ENCODE measurements at places on chromosomes 16 and 17. TPM values are rescaled to one million over a fixed set of nuclear protein-coding genes. Genes with fewer than 3 reads are reported as not detected.

Gene RAB11FIP4
- 0.08 TPM for polyA plus RNA-seq

Gene CCL14
- polyA plus RNA-seq = 10.8 TPM

Gene LLGL2
- 1.4 TPM for polyA plus RNA-seq

Gene TBC1D3C
- not detected for polyA plus RNA-seq

Gene SEPTIN1
- polyA plus RNA-seq = 0.28 TPM

Gene CHST6
- polyA plus RNA-seq = 5.8 TPM

Gene MT1H
- polyA plus RNA-seq = not detected

Gene SDR42E2
- 0.01 TPM for polyA plus RNA-seq

DNA sequence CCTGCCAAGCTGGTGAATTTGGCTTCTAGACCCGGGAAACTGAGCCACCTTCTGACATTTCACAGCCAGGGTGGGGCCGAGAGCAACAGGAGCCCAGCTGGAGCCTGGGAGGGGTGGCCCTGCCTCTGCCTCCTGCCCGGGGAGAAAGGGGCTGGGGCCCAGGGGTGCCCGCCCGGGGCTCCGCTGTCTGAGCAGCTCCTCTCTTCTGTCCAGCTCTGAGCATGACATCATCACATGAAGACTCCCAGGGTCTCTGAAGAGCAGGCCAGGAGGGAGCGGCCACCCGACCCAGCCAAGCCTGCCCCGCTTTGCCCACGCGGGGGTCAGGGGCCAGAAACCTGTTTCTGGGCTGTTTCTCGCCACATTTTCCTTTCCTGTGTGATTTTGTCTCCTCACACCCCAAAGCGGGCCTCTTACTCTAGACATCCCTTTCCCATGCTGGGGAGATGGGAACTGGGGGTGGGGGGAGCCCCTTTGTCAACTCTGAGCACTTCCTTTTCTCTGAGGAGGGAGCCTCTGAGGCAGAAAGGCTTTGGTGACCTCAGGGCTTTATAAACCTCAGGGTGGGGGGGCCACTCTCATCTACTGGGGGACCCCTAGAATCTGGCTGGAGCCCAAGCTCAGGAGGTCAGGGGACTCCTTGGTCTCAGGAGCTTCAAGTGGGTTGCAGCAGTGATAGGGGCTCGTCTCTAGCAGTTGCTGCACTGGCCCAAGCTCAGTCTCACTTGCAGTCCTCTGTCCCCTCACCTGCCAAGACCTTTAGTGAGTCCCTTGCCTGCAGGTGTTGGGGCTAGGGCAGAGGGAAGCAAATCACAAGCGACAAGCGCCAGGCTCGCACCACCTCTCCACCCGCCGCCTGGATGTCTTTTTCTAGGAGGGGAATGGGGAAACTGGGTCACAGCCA lies 7.6 kb downstream of the UBALD2 start:
- no peak for DNase-seq

GRCh38 chr16:2039274-2040031 lies 8.2 kb downstream of the NTHL1 start:
- DNase-seq = peak; percentile 86

DNA sequence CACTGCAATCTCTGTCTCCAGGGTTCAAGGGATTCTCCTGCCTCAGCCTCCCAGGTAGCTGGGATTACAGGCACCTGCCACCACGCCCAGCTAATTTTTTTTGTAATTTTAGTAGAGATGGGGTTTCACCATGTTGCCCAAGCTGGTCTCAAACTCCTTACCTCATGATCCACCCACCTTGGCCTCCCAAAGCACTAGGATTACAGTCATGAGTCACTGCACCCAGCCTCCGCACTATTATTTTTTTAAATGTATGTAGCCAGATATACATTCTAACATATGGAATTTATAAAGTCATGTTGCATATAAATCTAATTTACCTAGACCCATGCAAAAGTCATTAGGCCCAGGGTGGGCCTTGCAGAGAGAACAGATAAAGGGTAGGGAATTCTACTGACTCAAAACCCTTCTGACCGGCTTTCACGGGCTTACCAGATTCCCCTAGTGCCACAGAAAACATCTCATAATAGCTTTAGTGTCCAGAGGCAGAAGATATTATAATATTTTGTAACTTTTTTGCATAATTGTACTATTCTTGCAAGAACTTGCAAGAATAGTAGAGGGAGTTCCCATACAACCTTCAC lies 20.5 kb upstream of the HELZ start:
- no peak for DNase-seq

GRCh38 chr16:70561623-70562022 lies 38.0 kb downstream of the SF3B3 start:
- DNase-seq = no peak

DNA sequence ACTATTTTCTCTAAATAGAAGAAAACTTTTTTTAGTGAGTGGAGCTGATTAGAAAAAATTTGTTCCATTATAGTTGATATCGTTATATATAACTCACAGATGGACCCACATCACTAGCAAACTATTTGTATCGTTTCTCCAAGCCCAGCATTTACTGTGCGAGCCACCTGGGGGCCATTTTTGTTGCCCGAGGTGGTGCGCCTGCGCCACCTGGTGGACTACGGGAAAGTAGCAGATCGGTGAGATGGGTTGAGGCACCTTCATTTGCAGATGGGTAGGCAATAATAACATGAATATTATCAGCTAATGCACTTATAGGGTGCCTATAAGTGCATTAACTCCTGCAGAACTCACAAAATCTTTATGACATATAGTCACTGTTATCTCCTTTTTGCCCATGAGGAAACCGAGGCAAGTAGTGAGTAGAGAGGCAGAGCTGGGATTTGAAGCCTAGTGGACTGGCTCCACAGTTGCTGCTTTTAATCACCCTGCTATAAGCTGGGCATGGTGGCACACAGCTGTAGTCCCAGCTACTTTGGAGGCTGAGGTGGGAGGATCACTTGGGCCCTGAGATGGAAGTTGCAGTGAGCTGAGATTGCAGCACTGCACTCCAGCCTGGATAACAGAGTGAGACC lies 23.2 kb upstream of the NTN1 start:
- peak; percentile 44 for DNase-seq

DNA sequence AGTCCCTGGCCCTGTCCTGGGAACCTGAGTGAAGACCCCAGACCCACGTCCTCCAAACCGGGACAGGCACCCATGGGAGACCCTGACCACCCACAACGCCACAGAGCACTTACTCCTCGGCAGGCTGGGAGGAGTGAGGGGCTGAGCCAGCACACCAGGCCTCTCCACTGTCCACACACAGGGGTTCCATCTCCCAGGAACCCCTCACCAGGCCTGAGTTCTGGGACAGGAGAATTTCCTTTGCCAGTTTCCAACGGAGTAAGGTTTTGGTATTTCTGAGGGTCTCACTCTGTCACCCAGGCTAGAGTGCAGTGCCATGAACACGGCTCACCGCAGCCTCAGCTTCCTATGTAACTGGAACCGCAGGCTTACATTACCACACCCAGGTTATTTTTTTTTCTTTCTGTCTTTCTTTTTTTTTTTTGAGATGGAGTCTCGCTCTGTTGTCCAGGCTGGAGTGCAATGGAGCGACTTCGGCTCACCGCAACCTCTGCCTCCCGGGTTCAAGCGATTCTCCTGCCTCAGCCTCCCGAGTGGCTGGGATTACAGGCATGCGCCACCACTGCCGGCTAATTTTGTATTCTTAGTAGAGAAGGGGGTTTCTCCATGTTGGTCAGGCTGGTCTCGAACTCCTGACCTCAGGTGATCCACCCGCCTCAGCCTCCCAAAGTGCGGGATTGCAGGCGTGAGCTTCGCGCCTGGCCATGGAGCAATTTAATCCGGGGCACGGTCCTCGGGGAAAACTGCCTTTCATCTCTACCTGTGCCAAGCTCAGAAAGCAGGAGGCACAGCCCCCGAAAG lies 1.6 kb downstream of the PGAP6 start:
- no peak for DNase-seq

- no peak for DNase-seq
Measured at GRCh38 chr17:14918540-14918939, 346.6 kb downstream of the PMP22 start.

DNA sequence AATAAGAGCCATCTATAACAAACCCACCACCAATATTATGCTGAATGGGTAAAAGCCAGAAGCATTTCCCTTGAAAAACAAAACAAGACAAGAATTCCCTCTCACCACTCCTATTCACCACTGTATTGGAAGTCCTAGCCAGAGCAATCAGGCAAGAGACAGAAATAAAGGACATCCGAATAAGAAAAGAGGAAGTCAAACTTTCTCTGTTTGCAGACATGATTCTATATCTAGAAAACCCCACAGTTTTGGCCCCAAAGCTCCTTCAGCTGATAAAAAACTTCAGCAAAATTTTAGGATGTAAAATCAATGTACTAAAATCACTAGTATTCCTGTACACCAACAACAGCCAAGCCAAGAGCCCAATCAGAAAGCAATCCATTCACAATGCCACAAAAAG lies 271.8 kb upstream of the AXIN2 start:
- DNase-seq = no peak

GRCh38 chr17:30113213-30113612 lies 3.4 kb upstream of the NSRP1 start:
- DNase-seq = no peak

- no peak for DNase-seq
Measured at GRCh38 chr16:28923652-28924398, 1.2 kb downstream of the RABEP2 start.

GRCh38 chr17:72850410-72851118 lies 241.9 kb downstream of the SLC39A11 start:
- no peak for DNase-seq

DNA sequence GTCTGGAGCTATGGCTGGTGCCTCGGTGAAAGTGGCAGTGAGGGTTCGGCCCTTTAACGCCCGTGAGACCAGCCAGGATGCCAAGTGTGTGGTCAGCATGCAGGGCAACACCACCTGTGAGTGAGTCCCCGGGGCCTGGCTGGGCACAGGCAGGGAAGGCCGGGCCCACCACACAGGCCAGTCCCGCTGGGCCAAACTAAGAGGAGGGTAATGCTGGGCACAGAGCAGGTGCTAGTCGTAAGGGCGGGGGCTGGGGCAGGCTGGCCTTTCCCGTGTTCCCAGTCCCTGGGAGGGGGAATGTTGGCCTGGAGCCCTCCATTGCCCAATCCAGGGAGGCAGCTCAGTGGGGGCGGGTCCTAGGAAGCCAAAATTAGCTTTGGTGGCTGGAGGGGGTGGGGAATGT lies 2.5 kb downstream of the KIF1C start:
- peak; percentile 98 for DNase-seq

DNA sequence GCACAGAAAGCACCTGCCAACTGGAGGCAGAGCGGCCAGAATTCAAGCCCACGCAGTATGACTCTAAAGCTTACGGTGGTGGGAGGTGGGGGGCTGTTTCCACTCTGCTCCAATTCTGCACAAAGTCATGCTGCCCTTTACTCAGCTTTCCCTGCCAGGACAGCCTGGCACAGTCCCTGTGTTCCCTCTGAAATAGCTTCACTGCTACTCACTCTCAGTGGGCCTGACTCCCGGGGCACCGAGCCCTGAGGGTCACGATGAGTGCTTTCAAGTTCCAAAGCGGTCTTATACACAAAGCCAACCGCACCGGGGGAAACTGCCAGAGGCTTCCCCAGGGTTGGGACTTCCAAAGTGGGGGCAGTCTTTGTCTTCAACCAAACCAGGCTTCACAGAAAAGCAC lies 306.1 kb upstream of the XYLT1 start:
- DNase-seq = no peak

DNA sequence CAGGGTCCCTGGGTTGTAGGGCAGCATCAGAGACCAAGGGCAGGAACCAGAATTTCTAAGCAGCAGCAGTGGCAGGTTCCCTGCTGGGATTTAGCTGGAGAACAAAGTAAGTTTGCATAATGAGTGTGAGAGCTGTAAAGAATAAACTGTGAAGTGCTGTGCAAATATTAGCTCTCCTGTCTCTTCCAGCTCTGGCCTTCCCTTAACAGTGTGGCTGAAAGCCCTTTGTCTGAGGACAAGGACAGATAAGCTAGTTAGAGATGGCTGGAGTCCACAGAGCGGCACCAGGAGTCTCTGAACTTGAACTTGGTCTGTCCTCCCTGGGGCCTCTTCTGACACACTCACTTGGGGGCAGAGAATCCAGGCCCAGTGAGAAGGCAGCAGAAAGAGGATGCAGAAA lies 98.2 kb upstream of the WSCD1 start:
- DNase-seq = no peak

DNA sequence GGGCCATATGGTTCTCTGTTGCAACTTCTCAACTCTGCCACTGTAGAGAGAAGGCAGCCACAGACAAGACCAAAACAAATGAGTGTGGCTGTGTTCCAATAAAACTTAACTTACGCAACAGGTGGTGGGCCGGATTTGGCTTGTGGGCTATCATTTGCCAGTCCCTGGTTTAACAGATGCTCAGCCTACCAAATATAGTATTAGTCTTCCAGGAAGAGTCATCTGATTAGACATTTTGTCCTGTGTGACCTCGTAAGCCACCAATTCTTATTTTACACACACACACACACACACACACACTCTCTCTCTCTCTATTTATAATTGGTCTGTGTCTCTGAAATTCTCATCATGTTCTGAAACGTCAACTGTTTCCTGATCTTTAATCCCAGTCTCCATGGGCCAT lies 245.9 kb downstream of the XYLT1 start:
- DNase-seq = peak; percentile 72

DNA sequence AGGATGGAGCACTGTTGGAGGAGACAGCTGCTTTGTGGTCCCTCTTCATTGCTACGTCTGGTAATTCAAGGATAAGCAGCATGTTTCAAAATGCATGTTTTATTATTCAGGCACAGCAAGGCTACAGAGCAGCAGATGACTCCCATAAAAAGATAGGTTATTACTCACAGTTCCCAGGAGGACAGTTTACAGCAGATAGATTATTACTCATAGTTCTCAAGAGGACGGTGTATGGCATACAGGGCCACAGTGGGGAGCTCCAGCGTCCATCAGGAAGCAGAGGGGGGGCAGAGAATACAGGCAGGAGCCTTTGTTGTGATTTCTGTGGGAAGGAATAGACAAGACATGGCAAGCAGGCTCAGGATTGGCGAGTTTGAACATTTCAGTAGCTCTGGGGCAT lies 72.9 kb downstream of the DNAH9 start:
- no peak for DNase-seq

GRCh38 chr16:659618-660017 lies 8.3 kb upstream of the RHOT2 start:
- no peak for DNase-seq

DNA sequence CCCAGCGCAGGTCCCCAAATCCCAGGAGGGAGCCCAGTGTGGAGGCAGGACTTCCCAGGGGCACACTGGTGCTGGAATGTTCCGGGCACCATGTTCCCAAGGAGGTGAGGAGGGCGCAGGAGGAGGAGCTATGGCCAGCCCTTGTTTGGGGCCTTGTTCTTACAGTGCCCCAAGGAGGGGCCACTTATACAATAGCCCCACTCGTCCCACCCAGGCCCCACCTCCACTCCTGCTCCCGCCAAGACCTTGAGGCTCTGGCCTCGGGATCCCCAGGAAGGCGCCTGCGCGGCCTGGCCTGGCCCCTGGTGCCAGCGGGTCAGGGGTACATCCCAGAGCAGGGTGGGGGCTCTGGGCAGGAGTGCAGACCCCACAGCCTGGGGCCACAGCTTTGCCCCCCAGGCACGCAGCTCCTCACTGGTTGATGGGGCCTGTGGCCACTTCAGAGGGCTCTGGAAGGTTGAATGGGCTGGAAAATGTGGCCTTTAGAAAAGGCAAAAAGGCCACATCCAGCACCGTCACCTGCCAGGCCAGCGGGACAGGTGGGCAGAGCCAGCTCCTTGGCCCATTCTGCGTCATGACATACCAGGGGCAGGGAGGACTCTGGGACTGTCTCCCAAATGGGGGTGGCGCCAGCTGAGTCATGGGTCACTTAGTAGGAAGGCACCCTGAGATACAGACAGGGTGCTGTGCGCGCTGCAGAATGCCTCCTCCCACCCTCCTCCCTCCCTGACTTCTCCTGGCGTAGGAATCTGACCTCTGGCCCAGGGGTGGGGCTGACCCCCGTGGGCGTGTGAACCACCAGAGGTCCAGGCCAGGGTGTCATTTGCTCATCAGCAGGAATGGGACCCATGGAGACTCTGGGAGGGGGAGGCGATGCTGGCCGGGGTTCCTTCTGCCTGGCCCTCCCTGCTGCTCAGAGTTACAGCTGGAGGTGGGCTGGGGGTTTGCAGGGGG lies 32.3 kb upstream of the PVALEF start:
- no peak for DNase-seq

All from psoas muscle (tissue), 8 donors.